Colonic mucosa (tissue), 4 donors: ENCODE measurements at places on chromosomes 2 and 18. TPM values are rescaled to one million over a fixed set of nuclear protein-coding genes. Genes with fewer than 3 reads are reported as not detected.
A peak's percentile ranks its signal among the peaks of the same experiment; 100 is the strongest.

DNA sequence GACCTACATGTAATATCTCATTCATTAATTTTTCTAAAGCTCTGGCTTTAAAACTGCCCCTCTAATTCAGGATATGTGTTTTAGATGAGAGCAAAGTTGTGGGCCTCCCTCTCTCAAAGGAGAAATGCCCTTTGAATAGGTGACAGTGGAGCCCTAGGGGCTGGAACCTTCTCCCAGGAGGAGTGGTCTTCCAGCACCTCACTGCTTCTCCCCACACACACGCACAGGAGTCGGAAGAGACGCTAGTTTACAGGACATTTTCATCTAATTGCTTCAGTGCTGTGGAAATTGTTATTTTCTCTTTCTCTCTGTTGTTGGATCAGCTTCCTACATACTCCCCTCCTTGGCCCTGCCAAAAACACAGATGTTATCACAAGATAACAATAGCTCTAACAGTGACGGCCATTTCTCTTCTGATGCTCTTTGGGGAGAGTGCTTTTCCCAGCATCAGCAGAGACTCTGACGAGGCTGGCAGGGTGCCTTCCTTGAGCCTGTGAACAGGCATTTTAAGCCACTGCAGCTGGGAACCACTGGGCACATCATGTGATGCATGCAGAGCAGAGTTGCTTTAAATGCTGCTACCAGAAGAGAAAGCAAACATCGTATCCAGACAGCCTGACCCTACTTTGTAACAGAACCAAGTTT lies 209.4 kb upstream of the SP5 start:
- peak; percentile 64 for DNase-seq

DNA sequence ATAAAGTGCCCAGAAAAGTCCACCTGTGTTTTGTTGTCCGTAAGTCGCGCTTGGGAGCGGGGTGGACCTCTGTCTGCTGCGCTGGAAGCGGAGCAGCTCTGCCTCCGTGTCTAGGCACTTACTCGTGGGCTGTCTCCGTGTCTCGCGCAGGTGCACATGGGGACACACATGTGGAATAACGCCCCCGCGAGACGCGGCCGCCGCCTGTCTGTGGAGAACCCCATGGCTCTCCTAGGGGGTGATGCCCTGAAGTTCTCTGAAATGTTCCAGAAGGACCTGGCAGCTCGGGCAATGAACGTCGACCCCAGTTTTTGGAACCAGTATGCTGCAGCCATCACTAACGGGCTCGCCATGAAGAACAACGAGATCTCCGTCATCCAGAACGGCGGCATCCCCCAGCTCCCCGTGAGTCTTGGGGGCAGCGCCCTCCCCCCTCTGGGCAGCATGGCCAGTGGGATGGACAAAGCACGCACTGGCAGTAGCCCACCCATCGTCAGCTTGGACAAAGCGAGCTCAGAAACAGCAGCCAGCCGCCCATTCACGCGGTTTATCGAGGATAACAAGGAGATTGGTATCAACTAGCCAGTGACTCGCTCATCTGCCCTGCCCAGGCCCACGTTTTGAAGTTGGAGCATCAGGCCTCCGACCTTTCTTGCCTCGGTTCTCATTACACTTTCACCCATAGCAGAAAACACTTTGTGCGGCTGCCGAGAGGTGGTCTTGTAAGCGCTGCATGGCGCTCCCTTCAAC lies 17.3 kb downstream of the SALL3 start:
- no peak for DNase-seq

- no peak for DNase-seq
Measured at GRCh38 chr18:58559427-58560186, 69.3 kb downstream of the ALPK2 start.

GLI2 gene
- 2.0 TPM for total RNA-seq

- no peak for DNase-seq
Measured at GRCh38 chr2:138267161-138267901, 234.2 kb upstream of the SPOPL start.

DNA sequence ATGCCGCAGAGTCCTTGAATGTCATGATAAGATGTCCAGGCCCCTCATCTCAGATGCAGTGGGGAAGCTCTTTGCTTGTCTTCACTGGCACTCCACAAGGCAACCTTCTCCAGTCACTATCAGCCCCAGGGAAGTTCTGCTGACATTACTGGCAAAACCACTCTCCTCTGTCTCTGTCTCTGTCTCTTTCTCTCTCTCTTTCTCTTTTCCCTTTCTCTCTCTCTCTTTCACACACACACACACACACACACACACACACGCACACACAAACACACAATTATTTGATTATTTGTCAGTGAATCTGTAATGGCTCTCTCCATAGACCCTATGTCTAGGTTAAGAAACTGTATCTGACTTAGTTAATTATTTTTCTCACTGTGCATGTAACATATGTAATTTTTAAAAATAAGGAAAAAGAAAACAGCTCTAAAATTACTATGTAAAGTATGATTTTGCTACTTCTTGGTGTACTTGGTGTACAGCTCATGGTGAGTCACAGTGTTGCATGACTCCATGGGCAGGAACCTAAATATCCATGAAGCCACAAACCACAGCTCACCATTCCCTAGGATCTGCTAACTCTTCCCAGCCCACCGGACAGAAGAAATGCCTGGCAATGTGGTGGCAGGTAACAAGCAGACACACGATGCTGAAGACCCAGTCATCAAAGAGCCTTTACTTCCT lies 594.9 kb upstream of the ID2 start:
- no peak for DNase-seq

DNA sequence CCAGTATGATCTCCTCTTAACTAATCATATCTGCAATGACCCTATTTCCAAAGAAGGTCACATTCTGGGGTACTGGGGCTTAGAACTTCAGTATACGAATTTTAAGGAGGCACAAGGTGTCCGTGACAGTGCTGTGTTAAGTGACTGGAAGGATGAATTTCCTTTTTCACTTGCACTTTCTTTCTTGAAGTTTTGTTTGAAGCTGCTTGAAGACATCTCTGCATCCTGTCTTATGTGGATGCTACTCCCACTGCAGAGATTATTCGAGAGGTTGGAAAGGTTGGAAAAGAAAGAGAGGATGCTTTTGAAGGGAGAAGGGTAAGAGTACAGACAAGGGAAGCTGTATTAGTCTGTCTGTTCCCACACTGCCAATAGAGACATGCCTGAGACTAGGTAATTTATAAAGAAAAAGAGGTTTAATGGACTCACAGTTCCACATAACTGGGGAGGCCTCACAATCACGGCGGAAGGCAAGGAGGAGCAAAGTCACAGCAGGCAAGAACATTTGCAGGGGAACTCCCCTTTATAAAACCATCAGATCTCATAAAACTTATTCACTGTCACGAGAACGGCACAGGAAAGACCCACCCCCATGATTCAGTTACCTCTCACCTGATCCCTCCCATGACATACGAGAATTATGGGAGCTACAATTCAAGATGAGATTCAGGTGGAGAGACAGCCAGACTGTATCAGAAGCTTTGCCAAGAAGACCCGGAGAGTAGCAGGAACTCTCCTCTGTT lies 3.6 kb upstream of the RNF144A start:
- DNase-seq: no peak

VWC2L gene
- total RNA-seq: not detected

PSD4 gene
- total RNA-seq: 36.5 TPM

GRCh38 chr2:233173115-233173514 lies 78.4 kb upstream of the ATG16L1 start:
- no peak for DNase-seq

GRCh38 chr18:71665131-71665530 lies 879.0 kb downstream of the CBLN2 start:
- DNase-seq: no peak

DNA sequence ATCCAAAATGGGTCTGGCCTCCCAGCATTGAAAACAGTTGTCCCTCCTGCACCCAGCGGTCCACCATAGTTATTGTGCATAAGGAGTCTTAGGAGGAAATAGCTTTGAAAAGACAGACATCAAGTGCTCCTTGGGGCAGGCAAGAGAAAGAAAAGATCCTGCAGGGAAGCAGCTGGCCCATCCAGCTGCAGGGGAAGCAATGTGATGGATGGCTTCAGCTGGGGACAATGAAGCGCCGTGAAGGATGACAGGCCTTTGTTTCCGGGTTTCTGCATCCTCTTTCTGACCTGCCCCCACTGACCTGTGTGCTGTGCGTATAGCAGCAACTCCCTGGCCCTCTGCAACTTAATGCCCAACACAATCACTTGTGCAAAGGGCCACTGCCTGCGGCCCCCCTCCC lies 142.9 kb upstream of the NCKAP5 start:
- no peak for DNase-seq

CCDC93 gene
- 33.5 TPM for total RNA-seq

DNA sequence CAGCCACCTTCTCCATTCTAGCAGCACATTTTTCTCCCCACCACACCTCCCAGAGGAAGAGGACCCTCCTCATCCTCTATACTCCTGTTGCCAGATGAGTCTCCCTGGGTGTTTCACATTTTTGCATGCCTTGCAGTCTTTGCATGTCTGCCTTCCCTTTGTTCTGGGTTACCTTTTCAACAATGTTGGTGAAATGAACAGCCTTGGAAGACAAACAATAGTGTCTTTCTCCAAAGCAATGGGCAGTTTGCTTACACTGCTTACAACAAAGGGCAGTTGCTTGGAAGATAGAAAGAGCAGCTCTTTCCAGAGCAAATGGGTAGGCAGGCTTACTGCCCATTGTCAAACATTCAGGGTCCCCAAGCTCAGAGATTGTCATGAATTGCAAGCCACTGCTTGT lies 14.5 kb upstream of the SEH1L start:
- no peak for DNase-seq

DNA sequence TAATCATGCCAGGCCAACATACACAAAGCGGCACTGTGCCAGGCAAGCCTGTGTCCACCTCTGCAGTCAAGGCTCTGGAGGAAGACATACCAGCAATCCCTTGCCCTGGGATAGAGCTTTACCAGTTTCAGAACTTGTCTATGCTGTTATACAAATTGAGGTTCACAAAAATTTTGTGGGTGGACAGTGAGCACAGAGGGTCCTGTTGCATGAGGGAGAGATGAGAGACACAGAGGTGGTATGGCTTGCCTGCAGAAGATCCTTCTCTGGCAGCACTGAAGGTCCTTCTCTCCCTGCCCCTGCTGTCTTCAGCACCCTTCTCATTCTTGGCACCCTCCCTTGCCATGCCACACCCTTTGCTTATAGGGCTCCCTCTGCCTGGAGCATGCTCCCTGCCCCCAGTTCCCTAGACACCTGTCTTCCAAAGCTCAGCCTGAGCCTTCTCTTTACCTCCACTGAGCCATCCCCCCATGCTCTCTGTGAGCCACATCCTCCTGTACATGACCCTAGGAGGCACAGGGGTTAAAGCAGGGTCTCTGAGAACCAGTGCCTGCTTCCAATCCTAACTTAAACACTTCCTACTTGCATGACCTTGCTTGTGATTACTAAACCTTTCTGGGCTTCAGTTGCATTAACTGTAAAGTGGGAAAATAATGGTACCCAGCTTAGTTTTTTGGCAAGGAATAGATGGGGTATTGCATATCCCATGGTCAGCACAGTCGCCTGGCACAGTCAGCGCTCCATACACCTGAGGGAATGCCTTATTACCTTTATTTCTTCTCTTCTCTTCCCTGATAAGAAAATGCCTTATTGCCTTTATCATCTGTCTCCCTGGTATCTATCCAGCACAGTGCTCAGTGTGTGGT lies 857 bp downstream of the FABP1 start:
- peak; percentile 71 for DNase-seq

PRLH gene
- total RNA-seq: not detected

DNA sequence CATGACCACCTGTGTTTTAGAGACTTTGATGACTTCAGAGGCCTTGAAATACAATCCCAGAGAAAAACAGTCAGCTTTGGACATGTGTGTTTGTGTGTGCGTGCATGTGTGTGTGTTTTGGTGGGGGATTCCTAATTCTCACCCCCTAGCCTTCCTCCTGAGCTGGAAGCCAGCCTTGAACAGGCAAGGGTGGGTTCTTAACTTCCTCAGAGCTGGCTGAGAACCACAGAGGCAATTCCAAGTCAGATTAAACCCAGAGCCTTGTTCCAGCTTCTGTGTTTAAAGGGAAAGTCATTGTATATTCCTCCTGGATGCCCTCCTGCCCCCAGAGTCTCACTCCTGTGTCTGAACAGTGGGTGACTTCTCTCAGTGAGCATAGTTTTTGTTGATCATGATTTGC lies 45.2 kb upstream of the MGAT4A start:
- DNase-seq: no peak

- no peak for DNase-seq
Measured at GRCh38 chr18:70578480-70578879, 289.6 kb downstream of the SOCS6 start.

DNA sequence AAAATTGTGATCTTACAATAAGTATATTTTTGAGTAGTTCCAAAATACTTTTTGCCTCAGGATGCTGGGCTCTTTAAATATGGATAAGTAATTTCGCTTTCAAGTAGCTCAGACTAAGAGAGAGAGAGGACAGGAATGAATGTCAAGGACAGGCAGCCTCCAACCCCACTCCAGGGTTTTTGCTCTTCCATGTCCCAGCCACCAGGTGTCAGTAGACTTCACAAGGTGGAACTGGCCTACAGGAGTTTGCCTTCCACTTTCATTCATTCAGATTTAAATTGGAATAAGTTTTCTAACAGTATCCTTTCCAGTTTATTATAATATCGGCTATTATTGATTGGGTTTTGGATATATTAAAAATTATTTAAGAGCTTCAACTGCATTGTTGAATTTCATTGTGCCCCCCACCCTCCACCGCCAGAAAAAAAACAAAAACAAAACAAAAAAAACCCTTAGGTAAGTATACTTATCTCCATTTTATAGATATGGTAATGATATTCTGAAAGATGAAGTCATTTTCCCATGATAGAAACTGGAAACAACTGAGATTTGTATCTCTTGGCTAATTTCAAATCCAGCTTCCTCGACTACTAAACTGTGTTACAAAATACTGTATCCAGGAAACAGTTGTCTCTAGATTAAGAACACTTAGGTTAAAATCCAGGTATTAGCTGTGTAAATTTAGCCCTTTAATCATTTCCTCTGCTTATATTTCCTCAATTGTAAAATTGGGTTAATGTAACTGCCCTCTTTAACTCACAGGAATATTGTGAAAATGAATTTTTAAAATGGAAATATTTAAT lies 793.1 kb downstream of the ERBB4 start:
- peak; percentile 34 for DNase-seq

DNA sequence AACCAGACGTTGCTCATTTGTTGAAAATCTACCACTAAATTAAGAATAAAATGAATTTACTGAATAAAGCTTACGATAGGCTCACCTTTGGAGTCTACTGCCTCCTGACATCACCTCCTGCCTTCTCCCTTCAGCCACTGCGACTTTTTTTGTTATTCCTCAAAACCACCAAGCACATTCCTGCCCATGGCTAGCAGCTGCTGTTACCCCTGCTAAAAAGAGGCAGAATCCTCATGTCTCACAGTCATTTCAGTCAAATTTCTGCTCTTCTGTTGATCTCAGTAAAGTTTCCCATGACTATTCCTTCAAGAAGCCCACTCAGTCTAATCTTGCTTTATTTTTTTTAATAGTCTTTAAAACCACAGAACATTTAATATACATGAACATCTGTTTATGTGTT lies 40.8 kb upstream of the ANKRD62 start:
- no peak for DNase-seq

- DNase-seq: no peak
Measured at GRCh38 chr18:30730915-30731314, 311.6 kb downstream of the DSC3 start.

DNA sequence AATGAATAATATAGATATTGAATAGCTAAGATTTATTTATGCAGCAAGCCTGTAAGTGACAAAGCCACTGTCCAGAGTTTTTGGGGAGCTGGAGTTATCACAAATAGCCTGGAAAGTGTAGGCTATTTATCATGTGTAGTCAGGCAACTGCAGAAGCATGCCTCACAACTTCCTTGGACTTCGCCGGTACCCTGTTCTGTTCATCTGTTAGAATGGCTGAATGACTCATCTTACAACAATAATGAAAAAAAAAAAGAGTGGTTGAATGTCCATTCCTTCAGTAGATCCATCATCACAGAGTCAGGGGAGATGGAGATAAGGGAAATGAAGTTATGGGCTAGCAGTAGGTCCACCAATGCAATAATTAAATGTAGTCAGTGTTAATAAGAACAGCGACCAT lies 24.0 kb upstream of the ATP5MC3 start:
- DNase-seq: no peak
